Dermis blood vessel endothelial cell (primary cell): ENCODE measurements at places on chromosomes 5 and 9. TPM values are rescaled to one million over a fixed set of nuclear protein-coding genes. Genes with fewer than 3 reads are reported as not detected.

SPATA31D4 gene
- total RNA-seq, result not detected in 2 replicates

LTC4S gene
- total RNA-seq, result 0.79 and 0.85 TPM in 2 replicates

TMEM215 gene
- total RNA-seq, result not detected in 2 replicates

FOXD4 gene
- 0.05 and 0.17 TPM in 2 replicates for total RNA-seq

SOHLH1 gene
- total RNA-seq, result 0.05 TPM in 1 of 2 replicates, not detected in the other

MARCOL gene
- total RNA-seq, result not detected in 2 replicates

GPR150 gene
- total RNA-seq, result 0.05 and 0.17 TPM in 2 replicates

ITGA1 gene
- 75.4 and 81.2 TPM in 2 replicates for total RNA-seq

DMRT2 gene
- total RNA-seq, result not detected in 2 replicates

ELOVL7 gene
- 0.09 and 2.2 TPM in 2 replicates for total RNA-seq

IL7R gene
- total RNA-seq, result 0.51 and 2.2 TPM in 2 replicates

ZNF354C gene
- 7.3 TPM in 2 replicates for total RNA-seq
